Cortex of kidney (tissue), 1 donor: ENCODE measurements at places on chromosomes 1 and 21.

DNA sequence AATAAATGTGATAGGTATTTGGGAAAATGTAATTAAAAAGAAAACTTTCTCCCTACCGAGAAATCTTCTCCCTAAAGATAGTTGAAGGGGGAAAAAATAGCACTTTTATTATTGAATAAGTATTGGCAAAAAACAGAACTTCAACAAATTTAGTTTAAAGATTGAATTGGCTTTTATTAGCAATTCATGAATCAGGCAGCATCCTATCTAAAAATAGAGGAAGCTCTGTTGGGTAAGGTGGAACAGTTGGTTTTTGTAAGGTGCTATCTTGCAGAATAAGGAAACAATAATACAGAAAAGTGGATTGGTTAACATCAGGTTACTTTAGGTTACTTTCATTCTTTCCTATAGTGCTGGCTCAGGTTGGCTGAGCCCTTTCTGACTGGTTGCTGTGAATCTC lies 62.8 kb downstream of the FH start:
- no peak for DNase-seq

GRCh38 chr1:58978096-58978495 lies 194.2 kb upstream of the JUN start:
- no peak for DNase-seq

GRCh38 chr1:180586671-180587155 lies 27.9 kb downstream of the OVAAL start:
- no peak for DNase-seq

DNA sequence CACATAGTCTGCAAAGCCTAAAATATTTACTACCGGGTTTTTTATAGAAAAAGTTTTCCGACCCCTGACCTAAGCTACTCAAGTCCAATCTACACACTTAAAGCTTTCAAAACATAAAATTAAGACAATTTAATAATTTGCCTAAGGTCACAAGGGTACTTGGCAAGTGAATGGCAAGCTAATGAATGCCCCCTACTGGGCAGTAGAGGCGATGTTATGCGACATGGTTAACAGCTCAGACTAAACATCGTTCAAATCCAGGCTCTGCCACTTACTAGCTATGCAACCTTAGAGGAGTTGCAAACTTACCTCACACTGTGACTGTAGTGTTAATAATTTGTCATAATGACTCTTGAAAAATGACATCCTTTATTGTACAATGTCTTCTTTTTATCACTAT lies 317.2 kb upstream of the NFIA start:
- no peak for DNase-seq

- no peak for DNase-seq
Observed at GRCh38 chr1:43671626-43672330, 21.8 kb downstream of the KDM4A start.

GRCh38 chr21:34180826-34181359 lies 107.5 kb downstream of the MRPS6 start:
- no peak for DNase-seq

- DNase-seq = no peak
Observed at GRCh38 chr1:5982868-5983267, 9.4 kb downstream of the NPHP4 start.

GRCh38 chr1:165073185-165074007 lies 283.1 kb downstream of the LMX1A start:
- no peak for DNase-seq

GRCh38 chr1:66311628-66312027 lies 222.3 kb upstream of the SGIP1 start:
- DNase-seq = no peak

DNA sequence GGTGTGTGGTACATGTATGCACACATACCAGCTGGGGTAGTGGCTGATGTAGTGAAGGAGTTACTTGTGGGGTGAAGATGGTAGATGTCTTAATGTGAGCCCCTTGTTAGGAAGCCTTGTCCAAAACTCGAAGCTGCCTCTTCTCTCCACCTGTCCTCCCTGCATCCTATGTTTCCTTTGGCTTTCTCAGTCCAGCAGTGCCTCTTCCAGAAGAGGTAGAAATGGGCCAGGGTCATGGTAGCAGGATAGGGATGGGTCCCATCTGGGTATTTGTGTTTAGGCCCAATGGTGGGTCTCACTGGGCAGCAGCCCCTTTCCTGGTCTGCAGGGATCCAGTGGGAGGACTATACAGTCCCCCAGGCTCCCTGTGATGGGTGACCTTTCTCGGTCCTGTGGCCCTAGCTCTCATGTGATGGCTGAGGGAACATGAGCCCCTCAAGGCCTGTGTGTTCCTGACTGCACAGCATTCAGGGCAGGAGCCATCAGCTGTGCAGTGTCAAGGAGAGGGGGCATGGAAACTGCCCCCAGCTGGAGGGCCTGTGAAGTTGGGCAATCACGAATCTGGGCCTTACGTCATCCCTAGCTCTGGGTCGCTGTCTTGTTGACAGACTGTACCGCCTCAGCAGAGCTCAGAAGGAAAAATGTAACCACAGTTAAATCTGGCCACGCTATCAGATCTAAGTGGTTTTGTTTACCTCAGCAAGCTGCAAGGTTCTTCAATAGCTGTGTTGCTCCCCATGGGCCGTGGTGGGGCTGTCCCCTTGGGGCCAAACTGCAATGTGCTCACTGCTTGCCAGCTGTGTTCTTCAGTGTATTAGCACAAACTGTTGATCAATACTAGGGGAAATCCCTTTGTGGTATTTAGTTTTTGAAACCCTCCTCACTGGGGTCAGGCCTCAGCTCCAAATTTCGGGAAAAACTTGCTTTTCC lies 82.7 kb downstream of the NOS1AP start:
- DNase-seq = no peak

- no peak for DNase-seq
Observed at GRCh38 chr1:174689524-174689923, 241.8 kb downstream of the GPR52 start.

GRCh38 chr1:53592521-53592982 lies 133.4 kb downstream of the DMRTB1 start:
- DNase-seq = no peak

DNA sequence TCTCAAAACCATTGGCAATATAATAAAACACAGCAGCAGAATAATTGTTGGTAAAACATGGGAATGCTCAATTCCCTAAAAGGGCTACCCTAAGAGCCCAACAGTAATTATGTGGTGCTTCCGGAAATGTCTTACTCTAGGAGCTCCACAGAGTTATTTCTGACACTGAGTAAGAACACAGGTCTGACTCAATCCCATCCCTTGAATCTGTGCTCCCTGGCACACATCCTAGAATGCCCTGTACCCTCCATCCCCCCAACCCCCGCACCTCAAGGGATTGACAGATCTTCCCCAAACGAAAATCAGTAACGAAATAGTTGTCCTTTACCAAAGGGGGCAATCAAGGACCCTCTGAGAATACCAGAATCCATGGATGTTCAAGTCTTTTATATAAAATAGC lies 71.9 kb downstream of the SMYD2 start:
- DNase-seq = no peak
